ENCODE measurements at places on chromosomes 4 and X. TPM values are rescaled to one million over a fixed set of nuclear protein-coding genes. Genes with fewer than 3 reads are reported as not detected.

The HSD17B13 gene
- not detected for total RNA-seq

The BST1 gene
- 32.6 TPM for total RNA-seq

The SOD3 gene
- total RNA-seq: 3.8 TPM

The UNC5C gene
- total RNA-seq: not detected

The TMPRSS11B gene
- not detected for total RNA-seq

The ZCCHC18 gene
- total RNA-seq: 1.4 TPM

The HAUS7 gene
- total RNA-seq: 28.3 TPM

The PAGE1 gene
- not detected for total RNA-seq

The IGFBP7 gene
- 951 TPM for total RNA-seq
